Thoracic aorta (tissue), 2 donors: ENCODE measurements at places on chromosomes 13 and 19.

- no peak for DNase-seq
- no peak overlapping the region for H3K27ac ChIP-seq
- H3K4me1 ChIP-seq, result no peaks in the 10 kb centered on the region
Observed at GRCh38 chr13:24233351-24233901, 72.9 kb downstream of the SPATA13 start.

DNA sequence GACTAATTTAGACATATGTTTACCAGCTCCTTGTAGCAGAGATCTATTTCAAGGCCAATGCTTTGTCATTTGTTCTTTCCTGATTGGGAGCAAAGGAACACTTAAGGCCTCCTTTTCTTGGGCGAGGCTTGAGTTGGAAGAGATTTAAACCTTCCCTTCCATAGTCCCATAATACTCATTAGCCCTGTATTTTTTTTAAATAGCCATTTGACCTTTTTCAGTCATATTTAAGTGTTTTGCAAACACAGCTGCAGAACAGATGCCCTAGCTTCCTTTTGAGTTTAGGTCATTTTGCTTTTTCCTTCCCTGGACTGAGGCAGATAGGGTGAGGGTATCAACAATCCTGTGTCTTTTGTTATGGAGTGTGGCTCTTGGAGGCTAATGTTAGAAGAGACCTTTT is 198.3 kb downstream of the NBEA start:
- DNase-seq, result no peak
- no peaks in the 10 kb centered on the region for H3K27me3 ChIP-seq
- H3K4me1 ChIP-seq, result no peaks in the 10 kb centered on the region
- no peaks in the 10 kb centered on the region for H3K36me3 ChIP-seq

GRCh38 chr13:113040597-113041292 is 64.8 kb upstream of the F7 start:
- no peak overlapping the region for H3K4me3 ChIP-seq
- H3K4me1 ChIP-seq, result peaks cover 30% of the 10 kb centered on the region
- no peak for DNase-seq
- no peaks in the 10 kb centered on the region for H3K36me3 ChIP-seq
- H3K27ac ChIP-seq, result peak overlapping the region; percentile 2

DNA sequence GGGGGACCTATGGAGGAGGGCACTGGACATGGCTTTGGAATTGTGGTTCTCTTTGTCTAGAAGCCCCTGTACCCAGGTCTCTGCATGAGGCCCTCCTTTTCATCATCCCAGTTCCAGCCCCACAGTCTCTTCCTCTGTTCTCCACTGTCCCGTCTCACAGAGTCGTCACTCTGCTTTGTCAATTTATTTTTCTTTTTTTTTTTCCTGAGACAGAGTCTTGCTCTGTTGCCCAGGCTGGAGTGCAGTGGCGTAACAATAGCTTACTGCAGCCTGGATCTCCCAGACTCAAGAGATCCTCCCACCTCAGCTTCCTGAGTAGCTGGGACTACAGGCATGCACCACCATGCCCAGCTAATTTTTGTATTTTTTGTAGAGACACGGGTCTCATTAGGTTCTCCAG is 619 bp upstream of the EXOC3L2 start:
- H3K4me3 ChIP-seq, result no peak overlapping the region
- H3K4me1 ChIP-seq, result peaks cover 5% of the 10 kb centered on the region
- no peak overlapping the region for H3K27ac ChIP-seq
- no peak for DNase-seq
- H3K36me3 ChIP-seq, result no peaks in the 10 kb centered on the region
- no peaks in the 10 kb centered on the region for H3K27me3 ChIP-seq

GRCh38 chr19:34480971-34481841 is at the start of gene WTIP:
Gene WTIP (plus strand): TSS chr19:34481758. CDS start chr19:34481975, 217 bp downstream.
- no peaks in the 10 kb centered on the region for H3K27me3 ChIP-seq
- H3K4me1 ChIP-seq, result peaks cover 4% of the 10 kb centered on the region
- DNase-seq, result peak; percentile 28

DNA sequence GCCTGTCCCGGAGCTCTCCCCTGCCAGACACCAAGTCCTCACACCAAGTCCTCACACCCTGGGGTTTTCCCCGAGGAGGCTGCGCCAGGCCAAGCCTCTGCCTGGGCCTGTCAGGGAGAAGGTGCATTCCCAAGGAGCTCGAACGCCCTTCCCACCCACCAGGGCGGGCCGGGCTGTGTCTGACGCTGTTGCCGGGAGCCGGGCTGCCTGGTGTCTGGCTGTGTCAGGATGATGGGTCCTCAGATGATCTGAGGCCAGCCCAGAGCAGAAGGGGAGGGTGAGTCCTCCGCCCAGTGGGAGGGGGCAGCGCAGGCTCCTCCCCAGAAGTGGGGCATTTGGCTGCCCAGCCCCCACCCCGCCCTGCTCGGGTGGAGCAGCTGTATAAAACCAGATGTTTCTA is 2.3 kb upstream of the HAS1 start:
- H3K27ac ChIP-seq, result no peak overlapping the region
- no peak for DNase-seq
- no peak overlapping the region for H3K4me3 ChIP-seq
- H3K4me1 ChIP-seq, result no peaks in the 10 kb centered on the region

GRCh38 chr13:20566468-20566897 is 474 bp upstream of the IFT88 start:
- peak; percentile 2 for DNase-seq
- peaks cover 8% of the 10 kb centered on the region for H3K4me1 ChIP-seq
- peak overlapping the region; percentile 88 for H3K4me3 ChIP-seq
- H3K27ac ChIP-seq, result peak overlapping the region; percentile 92
- H3K36me3 ChIP-seq, result no peaks in the 10 kb centered on the region

- no peaks in the 10 kb centered on the region for H3K27me3 ChIP-seq
- H3K4me3 ChIP-seq, result no peak overlapping the region
- no peaks in the 10 kb centered on the region for H3K36me3 ChIP-seq
- no peak overlapping the region for H3K27ac ChIP-seq
- no peaks in the 10 kb centered on the region for H3K4me1 ChIP-seq
Observed at GRCh38 chr19:54345938-54346386, 7.0 kb upstream of the LILRA4 start.

DNA sequence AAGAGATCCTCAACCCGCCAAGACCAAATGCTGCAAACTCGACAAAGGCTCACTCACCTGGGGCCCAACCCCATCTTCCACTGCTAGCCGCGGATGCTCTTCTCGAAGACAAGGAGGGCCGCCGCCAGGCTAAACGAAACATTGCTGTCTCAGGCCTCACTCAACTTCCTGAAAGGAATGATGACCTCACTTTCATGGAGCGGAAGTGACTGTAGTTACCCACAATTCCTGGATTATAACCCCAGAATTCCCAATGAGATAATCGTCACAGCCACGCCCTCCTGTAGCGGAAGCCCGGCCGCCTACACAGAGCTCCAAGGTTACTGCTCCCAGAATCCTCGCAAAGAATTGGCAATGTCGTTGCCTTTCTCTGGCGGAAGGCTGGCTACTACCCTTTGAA is 10.5 kb upstream of the ZNF112 start:
- no peak overlapping the region for H3K27ac ChIP-seq
- no peaks in the 10 kb centered on the region for H3K27me3 ChIP-seq
- no peaks in the 10 kb centered on the region for H3K4me1 ChIP-seq
- H3K4me3 ChIP-seq, result no peak overlapping the region
- no peaks in the 10 kb centered on the region for H3K36me3 ChIP-seq

DNA sequence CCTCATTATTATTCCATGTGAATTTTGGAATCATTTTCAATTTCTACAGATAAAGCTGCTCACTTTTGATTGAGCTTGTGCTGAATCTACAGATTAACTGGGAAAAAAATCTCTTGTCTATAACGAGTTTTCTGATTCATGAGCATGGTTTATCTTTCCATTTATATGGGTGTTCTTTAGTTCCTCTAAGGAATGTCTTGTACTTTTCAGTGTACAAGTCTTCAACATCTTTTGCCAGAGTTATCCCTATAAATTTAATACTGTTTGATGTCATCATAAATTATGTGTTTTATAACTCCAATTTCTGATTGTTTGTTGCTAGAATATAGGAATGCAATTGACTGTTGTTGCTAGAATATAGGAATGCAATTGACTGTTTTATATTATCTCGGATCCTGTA is 533.8 kb downstream of the OLFM4 start:
- no peaks in the 10 kb centered on the region for H3K27me3 ChIP-seq
- H3K27ac ChIP-seq, result no peak overlapping the region
- H3K4me1 ChIP-seq, result no peaks in the 10 kb centered on the region
- no peak overlapping the region for H3K4me3 ChIP-seq
- DNase-seq, result no peak
- H3K36me3 ChIP-seq, result no peaks in the 10 kb centered on the region

DNA sequence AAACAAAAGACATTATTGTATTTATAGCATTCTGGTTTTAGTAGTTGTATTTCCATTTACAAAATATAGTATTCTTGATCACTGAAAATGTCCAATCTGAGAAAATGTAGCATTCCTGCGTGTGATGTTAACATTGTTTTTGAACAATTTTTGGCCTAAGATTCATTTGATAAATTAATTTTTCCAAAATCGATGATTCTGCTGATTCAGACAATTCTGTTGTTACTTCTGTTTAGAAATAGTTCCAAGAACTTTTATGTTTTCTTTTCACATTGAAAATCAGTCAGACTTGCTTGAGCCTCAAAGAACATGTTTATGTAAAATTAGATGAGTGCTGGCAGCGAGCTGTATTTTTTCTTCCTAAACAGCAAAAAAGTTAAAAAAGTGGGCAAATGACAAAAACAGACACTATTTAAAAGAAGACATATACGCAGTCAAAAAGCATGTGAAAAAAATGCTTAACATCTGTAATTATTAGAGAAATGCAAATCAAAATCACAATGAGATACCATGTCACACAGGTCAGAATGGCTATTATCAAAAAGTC is 804.5 kb upstream of the MIR17HG start:
- no peak overlapping the region for H3K27ac ChIP-seq
- DNase-seq, result no peak
- H3K4me1 ChIP-seq, result no peaks in the 10 kb centered on the region
- H3K4me3 ChIP-seq, result no peak overlapping the region

- no peaks in the 10 kb centered on the region for H3K36me3 ChIP-seq
- peaks cover under 1% of the 10 kb centered on the region for H3K4me1 ChIP-seq
- peak within 1 kb of the TSS; percentile 59 for H3K4me3 ChIP-seq
- no peaks in the 10 kb centered on the region for H3K27me3 ChIP-seq
- H3K27ac ChIP-seq, result no peak within 1 kb of the TSS
Observed at GRCh38 chr19:6481541-6482342, at the start of gene DENND1C. Gene DENND1C (minus strand): TSS chr19:6481787. CDS start chr19:6481695, 92 bp downstream.

GRCh38 chr19:10422846-10423245 is 2.5 kb downstream of the PDE4A start:
- DNase-seq, result no peak
- no peaks in the 10 kb centered on the region for H3K36me3 ChIP-seq
- peaks cover 32% of the 10 kb centered on the region for H3K4me1 ChIP-seq
- no peak overlapping the region for H3K4me3 ChIP-seq
- no peak overlapping the region for H3K27ac ChIP-seq

DNA sequence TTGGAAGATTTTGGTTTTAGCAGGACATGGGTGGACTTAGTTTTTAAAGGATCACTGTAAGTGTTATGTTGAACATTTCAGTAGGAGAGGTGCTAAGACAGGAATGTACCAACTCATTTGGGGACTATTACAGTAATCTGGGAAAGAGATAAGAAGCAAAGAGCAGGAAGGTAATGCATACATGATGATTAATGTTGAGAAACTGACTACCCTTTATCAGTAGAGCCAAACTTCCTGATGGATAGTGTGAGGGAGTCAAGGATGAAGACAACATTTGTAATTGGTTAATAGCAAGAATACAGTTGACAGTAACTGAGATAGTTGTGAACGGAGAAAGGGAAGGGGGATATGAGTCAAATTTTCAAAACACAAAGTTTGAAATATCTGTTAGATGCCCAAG is 421.9 kb upstream of the PRR20A start:
- no peak overlapping the region for H3K4me3 ChIP-seq
- no peaks in the 10 kb centered on the region for H3K27me3 ChIP-seq
- no peak overlapping the region for H3K27ac ChIP-seq
- no peaks in the 10 kb centered on the region for H3K36me3 ChIP-seq

GRCh38 chr19:43570174-43570791 is 5.0 kb downstream of the XRCC1 start:
- H3K4me3 ChIP-seq, result no peak overlapping the region
- DNase-seq, result no peak
- no peak overlapping the region for H3K27ac ChIP-seq
- H3K4me1 ChIP-seq, result peaks cover 14% of the 10 kb centered on the region
- no peaks in the 10 kb centered on the region for H3K36me3 ChIP-seq

DNA sequence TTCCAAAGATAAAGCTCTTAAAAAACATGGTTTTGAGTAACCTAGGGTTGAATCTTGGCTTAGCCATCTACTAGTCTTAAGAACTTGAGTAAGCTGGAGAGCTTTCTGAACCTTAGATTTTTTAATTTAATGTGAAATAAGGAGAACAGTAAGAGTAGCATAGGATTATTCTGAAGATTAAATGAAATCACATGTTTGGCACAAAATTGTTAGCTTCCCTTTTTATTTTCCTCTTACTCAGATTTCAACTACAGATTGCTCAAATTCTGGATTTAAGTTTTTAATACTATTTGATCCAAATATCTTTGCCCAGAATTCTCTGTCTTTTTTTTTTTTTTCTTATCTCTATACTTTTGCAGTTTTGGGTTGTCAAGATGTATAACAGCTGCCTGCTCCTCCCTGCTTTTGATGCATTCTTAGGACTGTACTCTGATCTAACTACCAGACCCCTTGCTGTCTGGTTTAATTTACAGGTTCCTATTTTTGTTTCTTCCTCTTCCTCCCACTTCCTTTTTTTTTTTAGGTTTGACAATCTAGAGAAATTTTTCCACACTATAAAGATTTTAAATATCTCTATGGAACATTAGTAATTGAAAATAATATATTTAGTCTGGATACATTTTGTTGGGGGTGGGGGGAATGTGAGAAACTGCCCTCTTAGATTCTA is 12.3 kb downstream of the POMP start:
- peaks cover 67% of the 10 kb centered on the region for H3K36me3 ChIP-seq
- no peaks in the 10 kb centered on the region for H3K4me1 ChIP-seq
- DNase-seq, result no peak
- no peak overlapping the region for H3K4me3 ChIP-seq
- H3K27me3 ChIP-seq, result no peaks in the 10 kb centered on the region

- H3K27me3 ChIP-seq, result no peaks in the 10 kb centered on the region
- no peak for DNase-seq
- H3K4me3 ChIP-seq, result no peak overlapping the region
- H3K4me1 ChIP-seq, result peaks cover 18% of the 10 kb centered on the region
Observed at GRCh38 chr19:39130337-39131254, 5.0 kb downstream of the PAK4 start.

GRCh38 chr19:48780631-48781391 is 25.5 kb downstream of the FGF21 start:
- H3K4me1 ChIP-seq, result no peaks in the 10 kb centered on the region
- H3K4me3 ChIP-seq, result no peak overlapping the region
- H3K27ac ChIP-seq, result peak overlapping the region; percentile 1
- no peaks in the 10 kb centered on the region for H3K36me3 ChIP-seq
- no peak for DNase-seq

DNA sequence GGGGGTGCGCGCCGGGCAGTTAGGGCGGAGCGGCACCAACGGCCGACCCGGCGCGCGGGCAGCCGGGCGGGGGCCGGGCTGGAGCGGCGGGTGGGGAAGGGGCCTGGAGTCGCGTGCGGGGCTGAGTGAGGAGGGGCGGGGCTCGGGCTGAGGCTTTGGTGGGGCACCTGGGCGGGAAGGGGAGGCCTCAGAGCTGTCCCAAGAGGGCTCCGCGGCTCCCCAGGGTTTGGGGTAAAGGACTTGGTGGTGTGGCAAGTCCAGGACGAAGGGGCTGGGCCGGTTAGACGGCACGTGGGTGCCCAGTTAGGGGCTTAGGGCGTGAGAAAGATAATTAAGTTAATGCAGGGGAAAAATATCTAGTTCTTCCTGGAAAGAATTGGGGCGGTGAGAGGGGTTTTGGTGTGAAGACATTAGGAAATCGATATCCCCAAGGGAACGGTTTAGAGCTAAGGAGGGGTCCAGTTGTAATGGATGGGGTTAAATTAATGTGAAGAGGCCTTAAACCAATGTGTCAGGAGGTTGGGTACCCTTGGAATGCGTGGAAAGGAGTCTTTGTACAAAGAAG is 496 bp downstream of the ZNF574 start:
- H3K4me3 ChIP-seq, result peak overlapping the region; percentile 89
- no peaks in the 10 kb centered on the region for H3K4me1 ChIP-seq
- no peak for DNase-seq
- H3K36me3 ChIP-seq, result peaks cover 32% of the 10 kb centered on the region
- no peaks in the 10 kb centered on the region for H3K27me3 ChIP-seq
